ENCODE measurements at places on chromosomes 1 and 21. TPM values are rescaled to one million over a fixed set of nuclear protein-coding genes. Genes with fewer than 3 reads are reported as not detected.

The AGT gene
- 65.1 TPM for polyA plus RNA-seq

The PLCH2 gene
- 7.4 TPM for polyA plus RNA-seq

- DNase-seq: no peak
These were observed 122.3 kb downstream of the PGBD5 start for GRCh38 chr1:230303822-230304221.

DNA sequence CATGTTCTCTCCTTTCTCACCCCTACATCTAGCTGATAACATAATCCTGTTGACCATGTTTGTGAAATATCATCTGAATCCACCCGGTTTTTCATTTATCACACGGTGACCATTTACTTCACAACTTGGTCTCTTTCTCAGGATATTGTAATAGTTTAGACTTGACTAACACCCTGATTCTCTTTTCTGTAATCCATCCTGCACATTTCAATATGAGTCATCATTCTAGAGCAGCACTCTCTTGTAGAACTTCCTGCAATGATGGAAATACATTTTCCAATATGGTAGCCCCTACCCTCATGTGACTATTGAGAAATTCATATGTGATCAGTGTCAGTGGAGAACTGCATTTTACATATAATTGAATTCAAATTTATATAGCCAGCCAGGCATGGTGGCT is 2.3 kb upstream of the JAM2 start:
- DNase-seq: no peak

- peak; percentile 16 for DNase-seq
These were observed 37.7 kb downstream of the SH3GLB1 start for GRCh38 chr1:86741947-86742572.

GRCh38 chr1:58402444-58402843 is 144.1 kb downstream of the OMA1 start:
- DNase-seq: no peak
